Suppressor macrophage treated with lipopolysaccharide for 4 hours (primary cell): ENCODE measurements at places on chromosomes 4 and X.

DNA sequence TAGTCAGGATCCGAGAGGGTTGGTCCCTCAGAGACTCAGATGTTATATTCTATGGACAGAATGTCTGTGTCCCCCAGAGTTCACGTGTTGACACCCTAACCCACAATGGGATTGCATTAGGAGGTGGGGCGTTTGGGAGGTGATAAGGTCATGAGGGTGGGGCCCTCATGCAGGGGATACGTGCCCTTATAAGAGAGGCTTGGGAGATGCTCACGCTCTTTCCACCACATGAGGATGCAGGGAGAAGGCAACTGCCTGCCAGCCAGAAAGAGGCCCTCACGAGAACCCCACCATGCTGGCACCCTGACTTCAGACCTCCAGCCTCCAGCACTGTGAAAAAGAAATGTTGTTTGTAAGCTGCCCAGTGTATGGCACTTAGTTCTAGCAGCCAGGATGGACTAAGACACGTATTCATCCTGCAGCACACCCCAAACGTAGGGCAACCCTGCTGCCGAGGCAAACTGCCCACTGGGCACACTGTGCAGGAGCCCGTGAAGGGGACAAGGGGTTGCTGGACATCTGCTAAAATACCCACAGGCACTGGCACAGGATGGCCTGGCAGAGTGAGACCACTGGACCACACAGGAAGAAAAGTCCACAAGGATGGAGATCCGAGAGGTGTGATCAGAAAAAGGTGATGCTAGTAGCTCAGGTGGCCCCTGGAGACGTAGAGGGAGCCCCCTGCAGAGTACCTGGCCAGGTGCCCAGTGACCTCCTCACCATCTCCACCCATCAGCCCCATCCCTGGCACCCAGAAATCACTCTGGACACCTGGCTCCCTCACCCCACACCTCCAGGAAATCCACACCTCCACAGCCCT is 62.7 kb downstream of the HTRA3 start:
- no peak for DNase-seq

DNA sequence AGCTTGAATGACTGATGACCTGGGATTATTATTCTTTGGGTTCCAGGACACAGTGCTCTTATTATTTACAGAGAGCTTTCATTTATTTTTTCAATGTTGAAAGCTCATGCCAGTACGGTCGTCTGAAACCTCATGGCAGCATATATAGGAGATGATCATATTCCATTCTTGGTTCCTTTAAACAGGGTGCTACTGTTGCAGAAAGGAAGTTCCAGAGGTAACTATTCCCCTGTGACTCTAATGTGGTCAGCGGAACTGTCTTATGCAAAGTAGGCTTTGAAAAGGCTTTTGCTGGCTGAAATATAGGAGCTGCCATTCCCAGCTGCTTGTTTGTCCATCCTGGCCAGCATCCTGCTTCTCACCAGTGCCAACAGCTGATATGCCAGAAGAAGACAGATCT is 208.3 kb upstream of the LEF1 start:
- DNase-seq = no peak

DNA sequence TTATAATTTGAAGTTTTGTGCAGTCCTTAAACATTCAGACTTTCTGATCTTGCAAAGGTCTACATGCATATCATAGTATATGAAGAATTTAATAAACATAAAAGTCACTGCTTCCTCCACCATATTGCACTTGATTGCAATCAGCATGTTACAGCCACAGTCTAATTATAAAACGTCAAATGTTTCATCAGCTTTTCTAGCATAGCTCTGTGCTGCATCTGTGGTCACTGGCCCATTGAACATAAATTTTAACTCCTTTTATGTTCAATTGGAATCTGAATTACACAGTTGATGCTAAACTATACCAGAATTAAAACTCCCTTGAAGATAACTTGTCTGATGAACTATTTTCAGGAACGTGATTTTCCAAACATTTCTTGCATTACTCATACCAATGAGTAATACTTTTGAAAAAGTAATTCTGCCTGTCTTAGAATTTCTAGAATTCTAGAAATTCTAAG is 329.1 kb downstream of the GALNTL6 start:
- DNase-seq = no peak

DNA sequence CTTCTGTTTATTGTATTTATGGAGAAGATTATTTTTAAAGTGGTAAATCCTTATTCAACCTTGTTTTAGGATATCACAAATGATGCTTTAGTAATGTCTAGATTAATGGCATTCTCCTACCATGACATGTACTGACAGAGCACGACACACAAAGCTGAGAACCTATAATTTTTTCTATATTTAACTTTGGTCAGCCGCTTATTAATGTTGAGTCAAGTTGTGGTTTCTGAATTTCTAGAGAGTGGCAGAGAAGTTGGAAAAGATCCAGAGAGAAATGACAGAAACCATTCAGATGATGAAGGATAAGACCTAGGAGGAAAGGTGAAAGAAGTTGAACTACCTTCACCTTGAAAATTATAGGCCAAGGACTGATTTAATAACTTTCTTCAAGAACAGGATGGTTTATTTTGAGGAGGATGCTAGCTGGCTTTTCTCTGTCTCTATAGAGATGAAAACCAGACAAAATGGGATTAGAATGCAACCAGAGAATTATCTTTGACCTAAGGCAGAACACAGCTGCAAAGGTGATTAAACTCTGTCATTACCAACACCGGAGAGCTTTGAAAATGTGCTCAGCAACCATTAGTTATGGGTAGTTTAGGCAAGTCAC is 62.6 kb upstream of the TSPAN5 start:
- no peak for DNase-seq

- DNase-seq = no peak
Measured at GRCh38 chr4:31045724-31046318, 325.7 kb downstream of the PCDH7 start.
